ENCODE measurements at places on chromosomes 2 and 18.

DNA sequence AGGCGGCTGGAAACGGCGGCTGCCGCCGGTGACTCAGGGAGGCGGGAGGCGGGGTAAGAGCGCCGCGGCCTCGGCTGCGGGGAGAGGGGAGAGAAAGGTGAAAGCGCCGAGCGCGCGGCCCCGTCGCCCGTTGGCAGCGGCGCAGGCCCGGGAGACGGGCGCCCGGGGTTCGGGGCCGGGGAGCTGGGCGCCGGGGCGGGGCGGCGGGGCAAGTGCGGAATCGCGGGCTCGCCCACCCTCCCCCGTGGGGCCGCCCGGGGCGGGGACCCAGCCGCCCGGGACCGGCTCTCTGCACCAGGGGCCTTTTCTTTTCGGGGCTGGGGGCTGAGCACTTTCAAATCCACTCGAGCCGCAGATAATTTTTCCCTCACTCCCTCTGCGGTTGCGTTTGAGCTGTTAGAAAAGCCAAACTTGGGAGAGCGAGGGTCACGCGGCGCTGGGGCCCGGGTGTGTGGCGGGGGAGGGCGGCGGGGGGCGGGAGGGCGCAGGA is 266 bp downstream of the KDM3A start:
- DNase-seq = no peak

DNA sequence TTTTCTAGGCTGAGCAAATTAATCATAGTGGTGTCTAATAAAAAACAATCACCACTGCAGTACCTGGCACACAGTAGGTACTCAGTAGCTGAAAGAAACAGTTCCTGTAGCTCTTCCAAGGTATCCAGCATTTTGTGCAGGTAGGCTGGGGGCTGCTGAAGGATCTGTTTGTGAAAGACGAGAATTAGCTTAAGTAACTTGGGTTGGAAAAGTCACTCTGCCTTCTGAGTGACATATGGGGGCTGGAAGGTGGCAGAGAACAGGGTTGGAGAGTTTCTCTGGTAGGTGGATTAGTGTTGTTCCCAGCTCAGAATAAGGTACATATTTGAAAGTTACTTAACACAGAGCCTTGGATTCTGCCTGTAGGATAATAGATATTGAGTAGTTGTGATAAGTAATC is 72.8 kb downstream of the FMNL2 start:
- no peak for DNase-seq

GRCh38 chr18:46301081-46301480 is 196.9 kb downstream of the HAUS1 start:
- DNase-seq = no peak

- no peak for DNase-seq
Observed at GRCh38 chr2:61134141-61134540, 27.8 kb upstream of the C2orf74 start.

- DNase-seq = no peak
Observed at GRCh38 chr18:59518705-59519104, 159.6 kb upstream of the LMAN1 start.

- DNase-seq = no peak
Observed at GRCh38 chr2:45190481-45190942, 181.3 kb upstream of the SIX2 start.

DNA sequence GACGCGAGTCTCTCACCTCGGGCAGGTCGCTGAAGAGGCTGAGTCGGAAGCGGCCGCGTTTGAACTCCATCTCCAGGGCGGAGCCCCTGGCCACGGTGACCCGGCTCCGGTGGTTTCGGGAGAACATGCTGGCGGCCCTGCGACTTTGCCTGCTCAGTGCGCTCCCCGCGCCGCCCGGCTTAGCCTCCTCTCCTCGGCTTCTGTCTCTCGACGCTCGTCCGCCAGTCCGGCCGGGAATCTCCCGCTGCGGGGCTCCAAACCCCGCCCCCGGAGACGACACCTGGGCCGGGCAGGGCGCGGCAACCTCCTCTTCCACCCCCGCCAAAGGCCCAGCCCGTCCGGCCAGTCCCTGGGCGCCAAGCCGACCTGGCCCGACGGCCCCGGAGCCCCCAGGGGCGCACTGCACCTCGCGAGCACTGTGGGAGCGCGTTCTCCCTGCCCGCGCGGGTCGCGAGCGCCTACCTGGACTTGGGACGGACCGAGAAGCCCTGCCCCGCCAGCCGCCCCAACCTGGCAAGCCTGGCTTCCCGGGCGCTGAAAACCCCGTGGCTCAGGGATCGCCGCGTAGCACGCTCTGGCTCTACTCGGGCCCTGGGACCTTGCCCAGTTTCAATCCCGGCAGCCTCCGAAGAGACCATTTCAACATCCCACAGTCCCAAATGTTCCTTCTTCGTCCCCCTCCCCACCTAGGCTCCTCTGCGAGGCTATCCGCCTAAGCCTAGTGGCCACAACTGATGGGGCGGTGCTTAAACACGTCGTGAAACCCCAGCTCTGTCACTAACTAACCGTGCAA is at the start of gene RTKN:
Gene RTKN (minus strand): TSS at position 248 of the 793 bp plus-strand sequence. CDS start 121 bp downstream, at position 127.
- DNase-seq = no peak

DNA sequence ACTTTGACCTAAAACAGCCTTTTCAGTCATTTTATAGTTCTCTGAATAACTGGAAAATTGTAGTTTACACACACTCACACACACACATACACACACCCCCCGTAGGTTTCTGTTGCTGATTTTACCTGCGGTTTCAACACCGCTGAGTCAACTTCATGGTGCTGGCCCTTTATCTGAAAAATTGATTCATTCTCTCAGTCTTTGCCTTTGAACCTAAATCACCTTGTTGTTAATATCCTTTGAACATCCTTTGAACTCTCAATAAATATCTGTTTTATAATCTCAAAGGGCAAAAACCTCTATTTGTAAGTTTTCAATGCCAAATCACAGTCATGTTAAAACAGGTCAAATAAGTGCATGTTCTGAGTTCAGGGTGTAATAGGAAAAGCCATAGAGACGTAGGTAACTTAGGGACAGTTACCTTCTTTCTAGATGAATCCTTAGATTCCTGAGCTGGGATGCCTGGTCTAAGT is 109.0 kb upstream of the BZW1 start:
- no peak for DNase-seq

DNA sequence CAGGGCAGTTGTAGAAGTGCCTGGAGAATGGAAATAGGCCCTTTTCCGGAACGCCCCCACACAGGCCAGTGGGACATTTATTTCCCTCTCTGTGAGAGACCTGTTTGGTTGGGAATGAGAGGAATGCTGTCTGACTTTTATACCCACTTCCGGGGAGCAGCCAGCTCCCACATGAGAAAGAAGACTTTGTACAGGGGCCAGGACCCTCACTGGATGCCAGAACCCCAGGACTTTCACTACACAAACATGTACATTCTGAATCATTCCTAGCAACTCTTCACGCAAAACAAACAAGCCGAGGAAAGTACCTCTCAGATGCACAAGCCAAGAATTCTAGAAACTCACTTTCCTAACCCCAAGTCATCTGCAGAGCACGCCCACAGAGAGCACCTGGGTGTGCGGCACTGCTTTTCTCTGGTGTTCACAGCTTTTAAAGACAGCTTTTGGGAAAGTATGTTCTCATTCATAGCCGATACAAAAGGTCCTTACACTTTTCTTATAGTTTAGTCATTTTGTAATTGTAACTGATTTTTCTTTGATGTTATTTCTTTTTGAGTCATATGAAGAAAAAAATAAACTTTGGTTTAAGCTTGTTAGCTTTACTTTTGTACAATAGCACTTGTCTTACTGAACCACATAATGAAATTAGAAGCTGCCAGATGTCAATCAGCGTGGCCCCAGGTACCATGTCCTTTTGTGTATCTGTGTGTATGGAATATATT is 856.1 kb upstream of the ID2 start:
- no peak for DNase-seq

- no peak for DNase-seq
Observed at GRCh38 chr2:33014268-33014667, 67.5 kb downstream of the LTBP1 start.

DNA sequence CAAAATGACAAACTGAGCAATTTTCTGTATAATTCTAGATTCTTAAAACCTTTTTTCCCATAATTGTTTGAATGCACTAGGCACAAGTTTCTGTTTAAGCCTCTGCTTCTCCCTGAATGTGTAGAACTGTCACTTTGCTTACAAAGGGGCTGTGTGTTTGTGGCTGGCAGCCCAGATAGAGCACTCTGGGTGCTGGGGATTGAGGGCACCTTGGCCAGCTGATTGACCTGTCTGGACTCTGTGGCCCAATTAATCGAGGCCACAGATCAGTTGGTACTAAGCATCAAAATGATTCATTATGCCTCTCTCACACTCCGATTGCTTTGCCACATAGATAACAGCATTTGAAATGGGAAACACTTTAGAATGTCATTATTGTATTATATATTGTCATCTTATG is 12.1 kb downstream of the ST8SIA3 start:
- no peak for DNase-seq

GRCh38 chr2:219539926-219540678 is 3.5 kb downstream of the CHPF start:
- no peak for DNase-seq

- DNase-seq = no peak
Observed at GRCh38 chr2:219542931-219543595, 546 bp downstream of the CHPF start.

DNA sequence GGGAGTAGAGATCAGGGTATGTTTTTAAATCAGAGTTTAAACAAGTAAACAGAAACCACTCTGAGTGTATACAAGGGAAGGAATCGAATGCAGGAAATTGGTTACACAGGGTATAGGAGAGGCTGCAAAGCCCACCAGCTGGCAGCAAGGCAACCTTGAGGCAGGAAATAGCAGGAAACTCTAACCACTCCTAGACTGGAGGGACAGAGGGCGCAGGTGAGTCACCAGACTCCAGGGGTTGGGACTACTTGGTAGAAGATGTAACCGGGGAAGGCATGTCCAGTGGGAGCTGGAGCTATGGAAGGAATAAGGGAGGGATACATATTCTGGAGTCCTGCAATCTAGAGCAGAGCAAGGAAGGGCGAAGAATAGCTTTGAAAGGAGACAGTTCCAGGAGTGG is 152.3 kb downstream of the MEIS1 start:
- no peak for DNase-seq

DNA sequence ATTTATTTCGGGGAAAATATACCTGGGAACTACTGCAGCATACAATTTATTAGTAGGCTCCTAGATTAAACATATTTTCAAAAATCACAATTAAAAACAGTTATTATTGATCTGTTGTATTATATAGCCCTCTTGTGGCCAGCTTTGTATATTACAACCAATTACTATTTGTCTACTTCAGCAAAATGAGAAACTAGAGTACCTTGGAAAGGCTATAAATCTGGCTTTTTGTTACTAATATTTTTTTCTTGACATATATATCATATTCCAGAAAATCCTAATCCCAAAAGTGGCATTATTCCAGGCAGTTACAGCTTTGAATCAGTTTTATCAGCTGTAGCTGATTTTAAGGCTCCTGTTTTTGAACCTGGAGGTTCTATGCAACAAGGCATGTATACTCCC is 101.2 kb downstream of the UBR3 start:
- no peak for DNase-seq
